ENCODE measurements at places on chromosomes 6 and 20.

DNA sequence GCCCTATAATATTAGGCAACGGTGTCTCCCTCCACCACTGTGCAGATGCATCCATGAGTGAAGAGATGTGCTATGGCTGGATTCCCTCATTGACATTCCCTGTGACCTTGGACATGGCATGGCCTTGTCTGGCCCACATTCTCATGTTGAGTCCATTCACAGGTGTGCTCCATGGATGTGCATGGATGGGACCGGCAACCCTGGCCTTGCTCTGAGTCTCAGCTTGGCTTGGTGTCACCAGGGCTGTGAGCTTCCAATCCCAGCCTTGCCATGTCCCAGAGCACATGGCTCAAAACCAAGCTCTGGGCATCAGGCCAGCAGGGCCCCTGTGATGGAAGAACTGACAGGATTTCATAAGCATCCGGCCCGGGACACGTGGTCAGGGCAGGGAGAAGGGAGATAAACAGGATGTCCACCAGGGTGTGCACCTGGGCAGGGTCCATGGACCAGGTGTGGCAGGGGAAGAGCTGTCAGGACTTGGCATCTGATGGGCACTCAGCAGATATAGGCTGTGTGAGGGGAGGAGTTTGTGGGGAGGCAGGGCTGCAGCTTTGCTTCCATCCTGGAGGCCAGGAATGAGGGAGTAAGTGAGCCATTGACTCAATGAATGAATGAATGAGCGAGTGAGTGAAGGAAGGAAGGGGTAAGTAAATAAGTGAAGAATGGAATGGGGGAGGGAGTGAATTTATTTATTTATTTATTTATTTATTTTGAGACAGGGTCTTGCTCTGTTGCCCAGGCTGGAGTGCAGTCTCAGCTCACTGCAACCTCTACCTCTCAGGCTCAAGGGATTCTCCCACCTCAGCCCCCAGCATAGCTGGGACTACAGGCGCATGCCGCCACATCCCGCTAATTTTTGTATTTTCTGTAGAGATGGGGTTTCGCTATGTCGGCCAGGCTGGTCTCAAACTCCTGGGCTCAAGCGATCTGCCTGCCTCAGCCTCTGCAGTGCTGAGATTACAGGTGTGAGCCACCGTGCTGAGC, 15.7 kb downstream of the NRSN2 start:
- peak; percentile 83 for DNase-seq

GRCh38 chr6:16948396-16948795, 153.5 kb upstream of the STMND1 start:
- DNase-seq = no peak

- no peak for DNase-seq
Observed at GRCh38 chr6:143611580-143611979, 66.2 kb upstream of the PHACTR2 start.

- no peak for DNase-seq
Observed at GRCh38 chr6:96851858-96852257, 14.6 kb upstream of the GPR63 start.

DNA sequence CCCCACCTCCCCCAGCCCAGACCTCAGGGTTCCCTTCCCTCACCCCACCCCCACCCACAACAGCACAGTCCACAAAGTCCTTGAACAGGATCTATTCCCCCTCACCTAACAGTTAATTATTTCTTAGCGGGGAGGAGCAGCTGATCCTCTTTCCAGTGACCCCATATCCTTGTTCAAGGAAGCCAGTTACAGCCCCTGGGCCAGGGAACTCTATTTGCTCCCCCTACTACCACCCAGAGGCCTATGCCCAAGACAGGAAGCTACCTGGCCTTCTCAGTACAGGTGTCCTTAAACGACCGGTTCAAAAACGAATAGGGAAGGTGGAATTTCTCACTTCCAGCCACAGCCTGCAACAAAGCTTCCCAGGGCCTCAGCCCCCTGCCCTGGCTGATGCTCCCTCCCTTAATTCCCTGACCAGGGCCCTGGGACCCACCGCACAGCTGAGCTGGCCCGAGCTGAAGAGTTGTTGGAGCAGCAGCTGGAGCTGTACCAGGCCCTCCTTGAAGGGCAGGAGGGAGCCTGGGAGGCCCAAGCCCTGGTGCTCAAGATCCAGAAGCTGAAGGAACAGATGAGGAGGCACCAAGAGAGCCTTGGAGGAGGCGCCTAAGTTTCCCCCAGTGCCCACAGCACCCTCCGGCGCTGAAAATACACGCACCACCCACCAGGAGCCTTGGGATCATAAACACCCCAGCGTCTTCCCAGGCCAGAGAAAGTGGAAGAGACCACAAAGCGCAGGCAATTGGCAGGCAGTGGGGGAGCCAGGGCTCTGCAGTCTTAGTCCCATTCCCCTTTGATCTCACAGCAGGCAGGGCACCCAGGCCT, 778 bp downstream of the MCCD1 start:
- DNase-seq = no peak

- no peak for DNase-seq
Observed at GRCh38 chr6:31049518-31049917, 39.2 kb downstream of the MUC22 start.

DNA sequence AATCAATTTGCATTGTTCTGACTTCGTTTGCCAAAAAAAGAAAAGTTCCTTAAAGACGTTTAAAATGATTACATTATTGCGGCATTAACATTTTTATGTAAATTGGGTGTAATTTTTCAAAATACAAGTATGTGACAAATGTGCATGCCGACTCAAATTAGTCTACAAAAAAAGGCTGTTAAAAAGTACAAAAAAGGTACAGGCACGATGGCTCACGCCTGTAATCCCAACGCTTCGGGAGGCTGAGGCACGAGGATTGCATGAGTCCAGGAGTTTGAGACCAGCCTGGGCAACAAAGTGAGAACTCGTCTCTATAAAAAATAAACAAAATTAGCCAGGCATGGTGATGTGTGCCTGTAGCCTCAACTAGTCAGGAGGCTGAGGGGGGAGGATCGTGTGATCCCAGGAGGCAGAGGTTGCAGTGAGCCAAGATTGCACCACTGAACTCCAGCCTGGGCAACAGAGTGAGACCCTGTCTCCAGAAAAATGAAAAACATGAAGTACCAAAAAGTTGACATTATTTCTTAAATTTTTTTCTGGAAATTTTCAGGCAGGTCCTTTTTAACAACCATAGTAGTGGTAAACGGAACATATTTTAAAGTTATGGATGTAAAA, 90.2 kb downstream of the PTPN1 start:
- no peak for DNase-seq

DNA sequence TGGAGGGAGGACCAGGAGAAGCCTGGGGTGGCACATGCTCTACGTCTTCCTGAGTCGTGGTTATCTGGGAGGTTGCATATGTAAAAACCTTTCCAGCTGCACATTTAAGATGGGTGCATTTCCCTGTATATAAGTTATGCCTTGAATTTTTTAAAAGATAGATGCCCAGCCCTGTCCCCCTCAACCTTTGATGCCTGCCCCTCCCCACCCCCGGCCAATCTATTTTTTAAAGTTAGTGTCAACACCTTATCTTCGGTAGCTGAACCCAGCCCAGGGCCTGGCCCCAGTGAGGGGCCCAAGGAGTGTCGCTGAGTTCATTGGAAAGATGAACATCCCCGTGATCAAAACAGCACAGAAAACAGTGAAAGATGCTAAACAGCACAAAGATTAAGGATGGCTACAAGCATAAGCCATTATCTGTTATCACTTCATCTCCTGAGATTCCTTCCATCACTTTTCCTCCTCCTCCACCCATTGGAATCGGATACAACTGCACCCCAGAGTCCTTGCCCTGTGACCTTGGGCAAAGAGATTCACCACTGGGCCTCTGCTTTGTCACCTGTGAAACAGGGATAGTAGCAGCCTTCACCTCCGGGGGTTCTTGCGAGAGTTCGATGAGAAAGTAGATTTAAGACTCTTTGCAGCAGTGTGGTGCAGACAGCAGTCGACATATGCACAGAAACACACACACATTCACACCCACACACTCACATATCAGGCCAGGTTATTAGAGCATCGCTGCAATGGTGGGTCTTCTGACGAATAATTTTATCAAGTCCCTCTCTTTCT, 47.5 kb downstream of the SIRPA start:
- no peak for DNase-seq

- peak; percentile 28 for DNase-seq
Observed at GRCh38 chr6:89412071-89413005, at the start of gene RRAGD. Gene RRAGD (minus strand): TSS chr6:89412273. CDS start chr6:89411993, 280 bp downstream.

DNA sequence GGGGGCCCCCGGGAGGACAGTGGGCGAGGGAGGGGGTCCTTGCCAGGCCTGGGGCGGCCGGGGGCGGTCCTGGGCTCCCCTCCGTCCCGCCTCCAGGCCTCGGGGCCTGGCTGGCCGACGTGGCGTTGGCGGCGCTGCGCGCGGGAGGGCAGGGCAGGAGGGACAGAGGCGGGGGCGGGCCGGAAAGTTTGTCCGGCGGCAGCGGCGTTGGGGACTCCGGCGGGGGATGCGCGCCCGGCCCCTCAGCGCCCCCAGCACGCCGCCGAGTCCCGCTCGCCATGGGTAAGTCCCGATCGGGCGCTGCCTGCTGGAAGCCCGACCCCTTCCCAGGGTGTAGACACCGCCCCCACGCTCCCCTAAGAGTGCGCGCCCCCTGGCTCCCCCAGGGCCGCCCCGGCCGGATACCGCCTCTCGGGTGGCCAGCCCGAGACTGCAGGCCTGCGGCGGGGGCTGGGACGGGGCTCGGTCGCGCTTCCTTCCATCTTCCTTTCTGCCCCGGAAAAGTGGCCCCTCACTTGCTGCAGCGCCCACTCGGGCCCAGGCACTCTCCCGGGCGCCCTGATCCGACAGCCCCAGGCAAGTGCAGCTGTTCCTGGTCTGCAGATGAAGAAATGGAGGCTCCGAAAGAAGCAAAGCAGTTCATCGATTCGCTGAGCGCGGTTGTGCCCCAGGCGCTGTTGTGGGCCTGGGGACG, at the start of gene SLC2A10:
Gene SLC2A10 (plus strand): TSS at position 191 of the 694 bp plus-strand sequence. CDS start 88 bp downstream, at position 279.
- no peak for DNase-seq

- no peak for DNase-seq
Observed at GRCh38 chr20:15930311-15931305, 642.6 kb downstream of the KIF16B start.

GRCh38 chr6:168428052-168428826, 12.7 kb upstream of the SMOC2 start:
- DNase-seq = no peak

DNA sequence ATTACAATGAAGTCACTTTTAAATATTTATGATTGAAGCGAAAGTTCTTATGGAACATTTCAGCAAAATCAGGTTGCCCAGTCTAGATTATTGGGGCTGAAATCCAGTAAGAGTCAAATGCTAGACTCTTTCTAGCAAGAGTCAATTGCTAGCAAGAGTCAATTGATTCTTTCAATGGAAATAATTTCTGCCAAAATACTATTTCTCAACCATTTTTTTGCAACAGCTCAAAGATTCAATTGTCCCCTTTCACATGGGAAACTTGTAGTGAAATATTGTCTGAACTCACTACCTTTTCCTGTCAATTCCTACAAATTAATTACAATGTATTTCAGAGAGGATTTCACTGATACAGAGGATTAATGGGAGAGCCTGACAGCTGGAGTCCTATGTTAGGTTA, 78.3 kb downstream of the MAP7 start:
- no peak for DNase-seq
